ENCODE measurements at places on chromosomes 6 and 20. TPM values are rescaled to one million over a fixed set of nuclear protein-coding genes. Genes with fewer than 3 reads are reported as not detected.

- DNase-seq: no peak
These were observed 27.4 kb upstream of the LCA5 start for GRCh38 chr6:79564636-79565035.

MAFB gene
- polyA plus RNA-seq: 117 TPM

DNA sequence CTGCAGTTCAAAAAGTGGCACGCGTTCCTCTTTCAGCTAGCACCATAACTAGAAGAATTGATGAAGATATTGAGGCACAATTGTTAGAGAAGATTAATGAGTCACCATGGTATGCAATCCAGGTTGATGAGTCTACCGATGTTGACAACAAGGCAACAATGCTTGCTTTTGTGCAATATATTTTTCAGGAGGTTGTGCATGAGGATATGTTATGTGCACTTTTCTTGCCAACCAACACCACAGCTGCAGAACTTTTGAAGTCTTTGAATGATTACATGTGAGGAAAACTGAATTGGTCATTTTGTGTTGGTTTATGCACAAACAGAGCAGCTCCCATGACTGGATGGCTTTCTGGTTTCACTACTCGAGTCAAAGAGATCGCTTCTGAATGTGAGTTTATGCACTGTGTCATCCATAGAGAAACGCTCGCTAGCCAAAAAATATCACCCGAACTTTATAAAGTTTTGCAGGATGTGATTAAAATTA, 129.3 kb upstream of the SLC24A3 start:
- no peak for DNase-seq

OR2H2 gene
- 0.22 TPM for polyA plus RNA-seq

TENT5A gene
- polyA plus RNA-seq: 4.7 TPM

GRCh38 chr20:63567136-63567385, 7.0 kb downstream of the HELZ2 start:
- DNase-seq: no peak

XKR7 gene
- 0.32 TPM for polyA plus RNA-seq

GRCh38 chr20:40741507-40742106, 52.6 kb upstream of the MAFB start:
- DNase-seq: no peak

GRCh38 chr6:125157280-125157679, 3.7 kb downstream of the TPD52L1 start:
- DNase-seq: no peak

SSTR4 gene
- 0.10 TPM for polyA plus RNA-seq

DNA sequence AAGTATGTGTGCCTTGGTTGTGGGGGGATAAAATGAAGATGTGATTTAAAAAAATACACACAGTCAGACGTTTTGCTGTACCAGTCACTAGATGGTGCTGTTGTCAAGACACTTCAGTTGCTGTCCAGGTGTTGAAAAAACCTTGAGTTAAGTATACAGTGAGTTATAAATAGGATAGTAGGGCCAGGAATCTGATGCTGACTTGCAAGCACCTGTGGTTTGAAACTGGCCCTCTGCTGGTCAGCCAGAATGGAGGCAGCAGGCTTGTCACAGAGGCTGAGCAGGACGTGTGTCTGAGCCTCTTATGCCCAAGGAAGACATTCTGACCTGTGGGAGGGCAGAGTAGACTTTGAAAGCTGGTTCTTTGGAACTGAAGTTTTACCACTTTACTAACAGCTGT, 27.8 kb downstream of the RNF8 start:
- DNase-seq: peak; percentile 11

PLG gene
- 1.7 TPM for polyA plus RNA-seq

GRCh38 chr20:47876311-47877088, 91.2 kb upstream of the SULF2 start:
- peak; percentile 42 for DNase-seq

NEDD9 gene
- polyA plus RNA-seq: 69.2 TPM

GINS1 gene
- polyA plus RNA-seq: 21.7 TPM

CLIC5 gene
- polyA plus RNA-seq: 199 TPM

IL20RA gene
- polyA plus RNA-seq: 1.6 TPM

DNA sequence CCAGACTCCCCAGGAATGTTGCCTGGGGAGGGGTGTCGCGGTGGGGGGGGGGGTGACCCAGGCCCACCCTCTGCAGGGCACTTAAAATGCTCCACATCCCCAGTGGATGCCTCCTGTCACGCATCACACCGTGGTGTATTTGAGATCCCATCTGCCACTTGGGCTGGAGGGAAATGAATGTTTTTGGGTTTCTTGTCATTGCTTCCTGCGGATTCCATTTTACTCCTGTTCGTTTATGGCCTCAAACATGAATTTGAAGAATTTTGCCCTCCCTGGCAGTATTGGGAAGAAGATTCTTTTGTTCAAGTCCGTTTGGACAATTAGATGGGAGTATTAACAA, 544 bp upstream of the KHDC1 start:
- DNase-seq: no peak

DNA sequence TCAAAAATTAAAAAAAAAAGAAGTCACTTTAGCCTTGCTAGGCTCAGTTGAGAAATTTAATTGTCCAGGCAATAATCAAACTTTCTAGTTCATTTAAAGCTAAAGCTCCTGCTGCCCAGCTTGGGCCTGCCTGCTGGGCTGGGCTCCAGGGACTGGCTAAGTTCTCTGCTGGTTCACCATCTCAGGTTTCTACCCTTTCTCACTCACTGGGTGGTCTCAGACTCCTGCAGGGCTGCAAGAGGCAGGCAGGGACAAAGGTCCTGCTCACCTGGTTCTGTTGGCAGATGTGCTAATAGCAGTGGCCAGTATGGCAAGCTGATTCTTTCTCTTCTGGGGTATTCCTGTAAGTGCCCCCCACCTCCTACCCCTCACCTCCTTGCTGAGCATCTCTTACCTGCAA, 21.2 kb upstream of the RTF2 start:
- DNase-seq: no peak

DNA sequence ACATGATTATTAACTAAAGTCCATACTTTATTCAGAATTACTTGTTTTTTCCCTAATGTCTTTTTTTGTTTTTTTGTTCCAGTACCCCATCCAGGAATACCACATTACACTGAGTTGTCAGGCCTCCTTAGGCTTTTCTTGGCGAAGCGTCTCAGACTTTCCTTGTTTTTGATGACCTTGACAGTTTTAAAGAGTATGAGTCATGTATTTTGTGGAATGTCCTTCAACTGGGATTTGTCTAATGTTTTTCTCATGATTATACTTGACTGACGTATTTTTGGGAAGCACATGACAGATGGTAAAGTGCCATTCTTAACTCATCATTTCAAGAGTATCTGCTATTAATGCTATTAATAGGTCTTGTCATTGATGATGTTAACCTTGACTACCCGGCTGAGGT, 23.6 kb downstream of the ENPP1 start:
- no peak for DNase-seq

DNA sequence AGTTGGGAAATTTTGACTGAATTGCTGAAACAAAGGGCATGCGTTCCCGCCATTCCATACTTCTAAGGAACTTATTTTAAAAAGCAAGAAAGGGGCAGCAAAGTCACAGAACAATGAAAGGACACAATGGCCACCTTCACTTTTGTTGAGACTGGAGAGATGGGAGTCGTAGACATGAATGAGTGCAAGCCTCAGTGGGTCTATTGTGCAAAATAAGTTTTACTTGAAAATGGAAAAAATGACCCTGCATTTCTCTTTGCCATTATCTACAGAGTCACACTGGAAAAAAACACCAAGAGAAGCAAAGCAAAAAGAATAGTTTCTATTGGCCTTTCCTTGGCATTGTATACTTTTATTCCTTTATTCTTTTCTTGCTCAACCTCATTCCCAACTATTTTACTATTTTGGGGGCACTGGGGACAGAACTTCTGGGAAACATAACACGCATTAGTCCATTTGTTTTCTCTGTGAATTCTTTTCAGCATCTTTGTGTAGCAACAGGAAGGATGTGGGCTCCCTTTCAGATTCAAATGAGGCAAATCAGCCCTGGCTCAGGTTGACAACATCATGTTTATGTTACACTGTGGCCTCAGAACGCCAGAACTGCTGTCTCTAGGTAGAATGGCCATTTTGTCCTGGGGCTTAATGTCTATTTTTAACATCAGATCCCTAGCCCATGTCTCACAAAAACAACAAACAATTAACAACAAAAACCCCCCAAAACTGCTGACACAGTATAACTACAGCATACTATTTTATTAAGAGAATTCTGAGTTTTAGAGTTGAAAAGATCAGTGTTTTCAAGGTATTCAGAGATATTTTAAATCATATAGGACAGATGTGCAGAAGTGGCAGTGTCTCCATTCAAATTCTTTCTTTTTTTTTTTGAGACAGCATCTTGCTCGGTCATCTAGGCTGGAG, 122.2 kb downstream of the FYN start:
- no peak for DNase-seq

WFDC2 gene
- polyA plus RNA-seq: 201 TPM

PAX1 gene
- 0.11 TPM for polyA plus RNA-seq

HTR1B gene
- 0.46 TPM for polyA plus RNA-seq
